ENCODE measurements at places on chromosomes 2 and 18.

DNA sequence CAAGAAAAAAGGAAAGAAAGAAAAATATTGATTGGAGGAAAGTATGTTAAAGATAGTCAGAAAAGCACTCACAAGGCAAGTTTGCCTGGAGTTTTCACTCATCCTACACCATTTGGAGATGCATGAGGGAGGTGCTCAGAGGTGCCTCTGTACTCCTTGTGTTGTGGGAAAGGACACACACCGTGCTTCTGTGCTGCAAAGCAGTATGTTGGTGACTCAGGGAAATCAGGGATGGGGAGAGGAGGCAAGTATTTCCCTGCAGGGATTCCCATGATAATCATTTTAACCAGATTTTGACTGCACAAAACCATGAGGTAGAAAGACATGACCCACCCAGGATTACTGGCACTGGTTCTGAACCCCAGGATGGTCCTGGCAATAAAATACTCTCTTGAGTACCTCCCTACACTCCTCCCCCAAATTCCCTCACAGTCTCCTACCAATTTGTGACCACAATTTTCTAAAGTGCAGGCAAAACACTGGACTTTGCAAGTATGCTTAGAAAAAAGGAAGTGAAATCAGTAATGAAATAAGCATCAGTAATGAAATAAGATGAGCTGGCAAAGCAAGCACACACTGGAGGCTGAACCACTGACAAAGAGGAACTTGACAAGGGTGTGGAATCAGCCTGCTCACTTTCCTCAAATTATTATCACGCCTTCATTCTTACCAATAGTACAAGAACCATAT is 155.5 kb upstream of the ACVR2A start:
- DNase-seq, result peak; percentile 2

DNA sequence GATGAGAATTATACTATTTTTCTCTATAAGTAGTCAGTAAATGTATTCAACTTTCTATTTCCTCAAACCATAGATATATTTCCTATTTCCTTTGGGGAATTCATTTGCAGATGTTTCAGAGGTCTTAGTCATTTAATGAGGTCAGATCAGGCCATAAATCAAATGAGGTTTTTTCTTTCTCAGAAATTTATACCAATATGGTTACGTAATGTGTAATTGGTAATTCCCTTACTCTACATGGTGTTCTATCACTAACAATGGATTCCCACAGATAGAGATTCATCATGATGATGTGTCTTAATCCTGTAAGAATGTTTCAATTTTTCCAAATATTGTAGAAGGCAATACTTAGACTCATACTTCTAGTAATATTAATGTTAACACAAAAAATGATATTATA is 108.0 kb downstream of the DPP4 start:
- no peak for DNase-seq

- DNase-seq, result no peak
Measured at GRCh38 chr2:217017456-217018252, 157.8 kb upstream of the TNP1 start.

GRCh38 chr2:152241948-152242729 is 66.6 kb upstream of the STAM2 start:
- DNase-seq, result no peak

- DNase-seq, result no peak
Measured at GRCh38 chr2:213411582-213412289, 127.5 kb downstream of the SPAG16 start.

Data from AML-193 (cell line).